NB4 (cell line): ENCODE measurements at places on chromosomes 16 and 17.

- no peak for DNase-seq
Measured at GRCh38 chr17:73591296-73592078, 52.8 kb downstream of the SDK2 start.

DNA sequence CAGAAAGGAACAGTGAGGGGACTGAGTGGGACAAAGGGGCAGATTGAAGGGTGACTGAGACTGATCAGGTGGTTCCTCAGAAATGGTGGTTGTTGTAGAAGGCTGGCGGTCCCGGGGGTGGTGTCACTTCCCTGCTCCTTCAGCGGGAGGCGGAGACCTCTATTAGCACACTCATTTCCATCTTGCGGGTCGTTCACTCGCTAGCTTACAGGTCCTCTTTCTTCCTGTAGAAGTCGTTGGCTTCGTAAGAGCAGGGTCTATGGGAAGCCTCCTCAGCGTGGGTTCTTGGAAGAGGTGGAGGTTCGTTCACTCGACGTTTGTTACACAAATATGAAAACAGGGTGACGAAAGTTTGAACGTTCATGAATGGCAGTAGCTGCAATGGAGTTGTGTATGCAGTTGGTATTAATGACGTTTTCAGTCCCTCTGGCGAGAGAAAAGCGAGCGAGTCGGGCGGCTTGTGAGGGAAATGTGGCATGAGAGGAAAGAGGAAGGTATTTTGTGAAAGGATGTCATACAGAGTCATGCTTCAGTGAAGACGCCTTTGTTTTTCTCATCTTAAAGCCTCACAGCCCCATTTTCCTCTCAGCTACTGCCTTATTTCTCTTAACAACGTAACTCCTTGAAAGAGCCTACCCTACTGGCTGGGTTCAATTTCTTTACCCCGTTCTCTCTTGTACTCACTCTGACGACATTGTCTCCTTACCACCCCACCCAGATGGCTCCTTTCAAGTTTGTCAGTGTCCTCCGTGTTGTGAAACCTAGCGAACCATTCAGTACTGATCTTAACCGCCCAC is 667 bp downstream of the EFCAB13 start:
- DNase-seq = peak; percentile 88

- no peak for DNase-seq
Measured at GRCh38 chr17:63587770-63588169, 12.9 kb upstream of the TACO1 start.

DNA sequence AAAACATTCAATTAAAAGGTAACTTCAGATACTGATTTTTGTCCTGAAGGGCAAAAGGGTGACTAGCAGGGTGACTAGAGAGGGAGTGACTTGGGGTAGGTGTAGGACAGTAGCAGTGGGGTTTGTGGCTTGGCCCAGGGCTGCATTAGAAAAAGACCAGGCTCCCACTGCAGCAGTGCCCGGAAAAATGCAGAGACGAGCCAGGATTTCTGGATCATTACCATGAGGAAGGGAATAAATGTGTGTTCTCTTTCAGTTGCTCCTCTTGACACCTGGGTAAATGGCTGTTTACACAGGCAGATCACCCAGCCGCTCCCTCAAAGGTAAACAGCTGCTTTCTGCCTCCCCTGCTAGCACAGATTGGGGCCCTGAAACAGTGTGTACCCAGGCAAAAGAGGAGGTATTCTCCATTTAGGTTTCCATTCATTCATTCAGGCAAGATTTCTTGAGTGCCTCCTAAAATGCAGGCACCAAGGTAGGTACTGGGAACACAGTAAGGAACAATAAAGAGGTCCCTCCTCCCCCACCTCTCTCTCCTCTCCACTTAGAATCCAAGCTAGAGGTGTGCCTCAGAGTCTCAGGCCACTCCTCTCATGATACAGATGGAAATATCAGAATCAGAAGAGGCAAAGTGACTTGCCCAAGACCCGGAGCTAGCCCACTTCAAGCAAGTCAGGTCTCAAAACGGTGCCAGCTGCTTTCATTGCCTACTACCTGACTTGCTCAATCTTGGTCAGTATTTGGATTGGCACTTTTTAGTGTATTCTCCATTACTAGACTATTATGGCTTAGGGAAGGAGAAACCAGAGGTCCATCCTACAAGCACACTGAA is 15.2 kb upstream of the TOX3 start:
- DNase-seq = no peak

- DNase-seq = no peak
Measured at GRCh38 chr16:4593086-4593485, 21.6 kb downstream of the UBALD1 start.

GRCh38 chr17:17466511-17466910 is 10.3 kb upstream of the MED9 start:
- no peak for DNase-seq

- peak; percentile 37 for DNase-seq
Measured at GRCh38 chr17:48478224-48479013, 48.4 kb upstream of the SKAP1 start.

DNA sequence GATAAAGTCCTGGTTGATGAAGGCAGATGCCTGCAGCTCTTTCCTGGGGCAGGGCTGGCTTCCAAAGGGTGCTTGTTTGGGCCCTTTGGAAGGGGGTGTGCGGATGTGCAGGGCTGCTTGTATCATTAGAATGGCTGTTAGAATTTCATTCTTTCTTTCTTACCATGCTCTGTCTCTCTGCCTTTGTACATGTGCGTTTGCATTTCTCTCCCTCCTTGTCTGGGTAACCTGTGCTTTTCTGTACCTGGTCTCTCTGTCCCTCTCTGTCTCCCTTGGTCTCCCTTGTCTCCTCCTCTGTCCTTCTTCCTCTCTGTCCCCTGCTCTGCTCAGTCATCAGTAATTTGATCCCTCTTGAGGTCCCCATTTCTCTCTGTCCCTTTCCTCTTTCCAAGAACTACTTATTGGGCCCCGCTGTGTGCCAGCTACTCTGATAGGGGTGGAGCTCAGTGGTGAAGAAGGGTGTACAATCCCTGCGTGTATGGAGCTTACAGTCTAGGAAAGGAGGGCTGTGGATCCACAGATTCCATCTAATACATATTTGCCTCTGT is 69.3 kb downstream of the PLCG2 start:
- no peak for DNase-seq
